ENCODE measurements at places on chromosomes 7 and 10.

GRCh38 chr10:70162151-70162891, 8.0 kb downstream of the SAR1A start:
- DNase-seq: no peak

DNA sequence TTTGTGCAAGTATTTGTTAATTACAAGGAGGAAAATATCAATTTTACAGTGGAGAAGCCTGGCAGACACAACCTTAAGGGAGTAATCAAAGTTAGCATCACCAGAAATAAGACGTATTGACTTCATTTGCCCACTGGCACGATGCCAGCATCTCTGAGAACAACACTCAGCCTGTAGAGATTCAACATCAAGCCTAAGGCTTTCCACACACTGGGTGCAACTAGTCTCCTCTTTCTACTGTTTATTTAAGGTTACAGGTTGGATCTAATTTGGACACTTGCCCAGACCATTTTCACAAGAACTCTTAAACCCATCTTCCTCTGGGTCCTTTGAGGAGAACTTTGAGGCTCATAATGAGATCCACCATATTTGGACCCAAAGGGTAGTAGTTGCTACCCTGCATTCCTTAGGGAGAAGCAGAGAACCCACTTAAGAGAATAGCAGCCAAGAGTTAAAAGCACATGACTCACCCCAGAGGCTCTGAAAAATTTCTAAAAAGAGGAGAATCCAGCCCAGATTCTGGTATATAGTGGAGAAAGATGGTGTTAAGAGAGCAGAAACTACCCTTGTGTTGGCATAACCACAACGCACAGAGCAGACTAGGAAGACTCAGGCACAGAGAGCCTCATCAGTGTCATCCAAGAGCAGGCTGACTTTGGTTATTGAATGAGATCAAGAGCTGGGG, 97.3 kb downstream of the CCDC71L start:
- DNase-seq: no peak

DNA sequence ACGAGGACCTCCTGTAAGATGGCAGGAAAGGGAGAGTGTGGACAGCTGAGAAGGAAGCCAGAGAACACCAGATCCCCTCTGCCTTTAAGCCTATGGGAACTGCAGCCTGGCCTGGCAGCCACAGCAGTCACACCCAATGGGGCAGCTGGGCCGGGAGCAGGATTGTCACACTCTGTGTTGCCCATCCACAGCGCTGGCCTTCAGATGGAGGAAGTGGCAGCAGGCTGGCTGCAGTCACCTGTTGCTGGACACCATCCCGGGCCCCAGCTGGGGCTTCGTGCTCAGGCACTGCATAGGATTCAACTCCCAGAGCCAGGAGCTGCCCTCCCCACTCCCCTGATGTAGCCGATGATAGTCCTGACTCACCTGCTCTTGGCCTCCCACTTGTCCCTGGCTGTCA, 114.4 kb downstream of the COL13A1 start:
- no peak for DNase-seq

DNA sequence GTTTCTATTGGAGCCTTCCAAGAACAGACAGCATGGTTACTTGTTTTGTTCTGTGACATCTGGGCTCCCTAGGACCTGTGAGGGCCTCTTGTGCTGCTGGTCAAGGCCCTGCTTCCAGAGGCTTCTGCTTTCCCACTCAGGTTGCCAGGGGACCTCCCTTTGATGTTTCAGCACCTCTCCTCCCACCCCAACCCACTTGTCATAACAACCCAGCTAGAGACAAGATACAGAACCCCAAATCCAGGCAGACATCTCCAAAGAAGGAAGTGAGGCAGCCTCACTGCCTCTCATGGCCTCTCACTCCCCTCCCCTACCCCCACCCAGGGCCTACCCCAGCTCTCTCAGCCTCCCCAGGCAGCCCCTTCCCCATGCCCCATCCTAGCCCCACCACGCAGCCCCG, 11.3 kb downstream of the NFKB2 start:
- no peak for DNase-seq

DNA sequence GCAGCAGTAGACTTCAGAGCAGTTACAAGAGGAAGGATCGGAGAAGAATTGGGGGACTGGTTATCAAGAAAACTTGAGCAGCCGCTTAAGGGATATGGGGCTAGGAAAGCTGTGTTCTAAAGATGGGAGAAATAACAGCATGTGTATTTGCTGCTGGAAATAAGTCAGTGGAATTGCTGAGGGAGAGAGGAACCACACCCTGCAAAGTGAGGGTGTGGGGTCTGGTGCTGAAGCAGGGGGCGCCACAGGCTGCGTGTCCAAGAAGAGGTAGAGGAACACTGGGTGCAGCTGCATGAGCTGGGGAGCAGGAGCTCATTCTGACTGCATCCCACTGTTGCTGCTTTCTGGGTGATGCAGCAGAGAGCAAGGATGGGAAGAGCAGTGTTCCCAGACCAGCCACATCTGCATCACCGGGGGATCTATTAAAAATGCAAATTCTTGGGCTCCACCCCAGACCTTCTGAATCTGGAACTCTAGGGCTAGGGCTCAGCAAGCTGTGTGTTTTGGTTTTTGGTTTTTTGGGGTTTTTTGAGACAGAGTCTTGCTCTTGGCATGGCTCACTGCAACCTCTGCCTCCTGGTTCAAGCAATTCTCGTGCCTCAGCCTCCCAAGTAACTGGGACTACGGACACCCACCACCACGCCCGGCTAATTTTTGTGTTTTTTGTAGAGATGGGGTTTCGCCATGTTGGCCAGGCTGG, 97.1 kb upstream of the DNAJB6 start:
- no peak for DNase-seq

DNA sequence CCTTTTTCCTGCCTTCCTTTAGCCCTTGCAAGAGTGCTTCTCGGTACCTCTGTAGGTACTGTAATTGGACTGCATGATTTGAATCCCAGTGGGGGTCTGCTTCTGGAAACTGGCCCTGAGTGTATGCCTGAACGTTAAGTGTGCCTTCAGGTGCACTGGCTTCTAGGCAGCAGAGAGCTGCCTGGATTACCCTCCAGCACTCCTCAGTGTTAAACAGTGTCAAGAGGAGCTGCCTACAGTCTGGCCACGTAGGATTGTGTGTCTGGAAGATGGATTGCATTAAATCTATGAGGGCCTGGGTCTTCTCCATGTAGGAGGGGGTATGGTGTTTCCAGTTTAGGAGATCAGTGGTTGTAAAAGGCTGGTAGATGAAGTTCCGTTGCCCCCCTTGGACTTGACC, 103.7 kb downstream of the TRIM24 start:
- no peak for DNase-seq

GRCh38 chr10:112447620-112447928, 559 bp downstream of the VTI1A start:
- no peak for DNase-seq
